ENCODE measurements at places on chromosomes 2 and 18. TPM values are rescaled to one million over a fixed set of nuclear protein-coding genes. Genes with fewer than 3 reads are reported as not detected.

The HOXD3 gene
- total RNA-seq, result not detected

The DSG2 gene
- 0.32 TPM for total RNA-seq

DNA sequence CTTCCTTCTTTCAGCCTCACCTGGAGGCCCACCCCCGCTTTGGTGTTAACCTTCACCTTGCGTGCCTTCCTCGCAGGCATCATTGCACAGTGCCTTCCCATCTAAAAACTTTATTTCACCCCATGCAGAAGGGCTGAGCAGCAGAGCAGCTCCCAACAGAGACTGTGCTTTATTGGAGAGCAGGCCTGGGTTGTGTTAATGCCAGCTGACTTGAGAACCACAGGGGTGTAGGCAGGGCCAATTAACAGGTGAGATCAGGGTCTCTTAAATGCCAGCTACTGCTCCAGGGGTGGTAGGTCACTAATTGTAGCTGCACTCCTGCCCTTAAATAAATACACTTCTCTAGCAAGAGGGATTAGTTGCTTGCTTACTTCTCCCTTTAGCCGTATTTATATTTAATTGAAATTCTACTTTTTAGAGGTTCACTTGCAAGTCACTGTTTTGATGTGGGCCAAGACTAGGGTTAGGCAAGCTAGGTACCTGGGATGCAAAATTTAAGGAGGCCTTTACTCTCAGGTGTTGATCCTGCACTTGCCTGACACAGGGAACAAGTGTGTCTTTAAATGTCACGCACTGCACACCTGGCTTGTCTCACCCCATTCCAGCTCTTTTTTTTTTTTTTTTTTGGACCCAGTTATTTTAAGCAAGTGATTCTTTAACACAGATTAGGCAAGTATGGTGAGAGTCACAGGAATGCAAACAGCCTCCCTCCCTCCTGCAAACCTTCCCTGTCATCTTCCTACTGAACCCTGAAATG is 54.5 kb downstream of the LYPD1 start:
- no peaks in the 10 kb centered on the region for H3K4me1 ChIP-seq
- no peaks in the 10 kb centered on the region for H3K36me3 ChIP-seq
- no peak overlapping the region for H3K4me3 ChIP-seq
- no peak overlapping the region for H3K27ac ChIP-seq

The HJURP gene
- 135 TPM for total RNA-seq

The REG3G gene
- not detected for total RNA-seq

The CAVIN2 gene
- not detected for total RNA-seq

Measured in activated CD8-positive, alpha-beta T cell treated with anti-CD3 and anti-CD28 coated beads, Interleukin-2, amount 10 ng/mL, durations not matched to agents 7 days and 5 days (primary cell).